ENCODE measurements at places on chromosomes 6 and 20.

GRCh38 chr20:376750-377149 lies 3.8 kb upstream of the TRIB3 start:
- no peak for DNase-seq

DNA sequence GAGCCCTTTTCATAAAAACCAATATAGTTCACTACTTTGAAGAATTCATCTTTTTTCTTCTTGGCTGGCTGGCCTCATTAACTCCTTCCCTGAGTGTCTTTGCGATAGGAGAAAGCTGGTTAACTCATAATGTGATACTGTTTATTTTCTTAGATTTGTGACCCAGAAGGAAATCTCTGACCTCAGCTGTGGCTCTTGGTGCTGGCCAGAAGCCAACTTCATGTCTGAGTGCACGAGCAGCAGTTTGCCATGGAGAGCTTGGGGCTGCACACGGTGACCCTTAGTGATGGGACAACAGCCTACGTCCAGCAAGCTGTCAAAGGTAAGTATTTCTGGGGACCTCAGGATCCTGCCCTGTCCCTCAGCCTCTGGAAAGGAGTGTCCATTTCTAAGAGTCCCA lies 16.7 kb upstream of the DEF6 start:
- DNase-seq: no peak

DNA sequence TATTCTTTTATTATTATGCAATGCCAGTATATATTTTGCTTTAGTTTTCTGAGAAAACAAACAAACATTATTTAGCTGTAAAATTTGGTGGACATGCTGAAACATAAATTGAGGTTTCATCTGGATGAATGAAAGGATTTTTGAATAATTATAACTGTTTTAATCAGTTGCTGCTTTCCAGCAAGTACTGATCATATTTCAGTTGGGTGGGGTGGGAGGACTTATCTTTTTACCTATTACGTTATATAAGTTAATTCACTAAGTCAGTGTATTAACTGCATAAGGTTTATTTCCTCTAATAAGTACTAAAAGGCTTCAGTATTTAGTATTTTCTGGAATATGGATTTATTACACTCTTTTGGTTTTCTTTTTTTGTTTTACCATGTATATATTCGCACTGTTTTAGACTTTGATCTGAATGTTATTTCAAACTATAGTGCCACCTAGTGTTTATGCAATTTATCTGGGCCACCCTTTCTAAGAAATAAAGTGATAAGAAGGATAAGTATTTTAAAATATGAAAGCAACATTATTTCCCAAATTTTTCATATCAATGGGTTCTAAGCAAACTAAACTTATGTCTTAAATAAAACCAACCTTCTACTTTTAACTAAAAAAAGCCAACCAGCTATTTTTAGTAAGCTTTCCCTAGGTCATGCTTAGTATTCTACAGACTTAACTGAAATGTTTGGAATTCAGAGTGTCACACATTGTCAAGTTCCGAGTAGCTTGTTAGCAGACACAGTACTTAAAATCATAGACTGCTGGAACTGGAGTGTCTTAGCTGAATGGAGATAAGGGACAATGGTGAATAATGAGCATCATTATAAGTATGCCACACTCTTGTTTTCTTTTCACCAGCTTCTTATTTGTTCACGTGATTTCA lies 105.4 kb upstream of the MCHR2 start:
- DNase-seq: no peak

GRCh38 chr20:17456279-17456678 lies 74.9 kb downstream of the BFSP1 start:
- no peak for DNase-seq

DNA sequence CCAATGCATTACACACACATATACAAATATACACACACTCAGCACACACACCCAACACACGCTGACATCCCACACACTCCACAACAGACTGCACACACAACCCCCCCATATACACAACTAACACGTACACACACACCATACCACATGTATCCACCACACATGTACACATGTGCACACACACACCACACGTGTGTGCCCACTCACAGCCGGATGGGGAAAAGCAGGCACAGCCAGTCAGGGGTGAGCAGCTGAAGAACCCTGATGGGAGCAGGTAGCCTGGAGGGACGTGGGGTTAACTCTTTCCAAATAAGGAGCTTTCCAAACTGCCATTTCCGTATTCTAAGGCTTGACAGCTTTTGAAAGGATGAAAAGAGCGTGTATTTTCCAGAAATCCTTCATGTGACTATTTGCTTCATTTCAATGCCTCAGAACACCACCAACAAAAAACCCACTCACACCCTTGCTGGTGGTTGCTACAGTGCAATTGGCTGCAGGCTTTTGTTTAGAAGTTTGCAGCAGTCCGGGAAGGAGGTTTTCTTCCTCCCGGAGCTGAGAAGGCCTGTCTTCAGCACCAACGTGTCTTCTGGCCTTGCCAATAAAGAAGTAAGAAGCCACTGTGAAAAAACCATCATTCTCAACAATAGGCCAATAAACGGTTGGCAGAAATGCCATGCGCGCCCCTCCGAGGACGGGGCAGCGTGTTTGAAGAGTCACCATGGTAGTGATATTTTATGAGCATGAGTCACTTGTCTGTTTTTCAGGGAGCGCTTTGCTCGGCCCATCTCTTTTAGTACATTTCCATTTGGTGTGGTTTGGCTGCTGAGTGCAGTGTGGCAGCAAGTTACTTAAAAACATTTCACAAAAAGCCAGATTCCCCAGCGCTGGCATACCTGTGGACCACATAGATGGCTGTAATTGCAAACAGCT lies 131.3 kb upstream of the GMDS start:
- DNase-seq: no peak

GRCh38 chr6:166579237-166579850 lies 7.1 kb downstream of the RAMACL start:
- no peak for DNase-seq

DNA sequence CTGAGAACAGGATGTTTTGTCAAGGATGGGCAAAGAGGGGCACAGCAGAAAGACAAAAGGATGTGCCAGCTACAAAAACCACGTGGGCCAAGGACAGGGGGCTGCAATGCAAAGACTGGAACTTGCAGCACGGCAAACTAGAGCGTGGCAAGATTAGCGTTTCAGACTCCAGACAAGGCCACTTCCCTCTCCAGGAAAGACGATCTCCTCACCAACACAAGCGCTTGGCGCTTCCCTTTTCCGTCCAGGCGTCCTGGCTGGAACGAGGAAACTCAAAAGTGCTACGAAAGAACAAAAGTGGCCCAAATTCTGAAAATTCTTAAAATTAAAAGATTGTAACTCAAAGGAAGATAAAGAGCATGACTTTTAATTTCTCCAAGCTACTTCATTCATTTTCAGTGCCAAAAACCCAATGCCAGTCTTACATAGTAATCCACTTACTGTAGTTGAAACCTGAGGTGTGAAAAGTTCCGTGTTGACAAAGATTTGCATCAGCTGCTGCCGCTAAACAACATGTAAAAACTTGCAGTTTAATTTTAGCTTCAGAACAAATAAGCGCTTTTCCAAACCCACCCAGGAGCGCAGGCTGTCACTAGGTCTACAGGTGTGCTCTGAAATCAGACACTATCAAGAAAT lies 207.1 kb upstream of the RREB1 start:
- DNase-seq: no peak

- no peak for DNase-seq
These were observed 8.3 kb upstream of the TTPAL start for GRCh38 chr20:44467289-44467883.

- DNase-seq: no peak
These were observed 4.9 kb downstream of the NKAIN2 start for GRCh38 chr6:123808556-123808955.

DNA sequence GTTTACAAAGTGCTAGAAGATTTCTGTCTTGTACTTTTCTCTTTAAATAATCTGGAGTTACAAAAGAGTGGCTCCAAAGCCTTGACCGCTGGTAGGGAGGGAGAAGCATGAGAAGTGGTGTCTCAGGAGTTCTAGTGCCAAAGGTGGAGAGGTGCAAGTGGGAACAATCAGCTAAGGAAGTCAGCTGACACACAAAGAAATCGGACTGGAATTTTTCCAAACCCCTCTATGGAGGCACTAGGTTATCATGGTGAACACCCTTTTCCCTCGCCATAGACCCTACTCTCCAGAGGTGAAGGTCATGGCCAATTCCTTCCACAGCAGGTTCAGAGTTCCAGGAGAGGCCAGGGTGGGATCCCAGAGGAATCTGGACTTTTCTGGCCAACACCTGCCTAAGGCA lies 14.8 kb downstream of the PLAGL2 start:
- DNase-seq: no peak

DNA sequence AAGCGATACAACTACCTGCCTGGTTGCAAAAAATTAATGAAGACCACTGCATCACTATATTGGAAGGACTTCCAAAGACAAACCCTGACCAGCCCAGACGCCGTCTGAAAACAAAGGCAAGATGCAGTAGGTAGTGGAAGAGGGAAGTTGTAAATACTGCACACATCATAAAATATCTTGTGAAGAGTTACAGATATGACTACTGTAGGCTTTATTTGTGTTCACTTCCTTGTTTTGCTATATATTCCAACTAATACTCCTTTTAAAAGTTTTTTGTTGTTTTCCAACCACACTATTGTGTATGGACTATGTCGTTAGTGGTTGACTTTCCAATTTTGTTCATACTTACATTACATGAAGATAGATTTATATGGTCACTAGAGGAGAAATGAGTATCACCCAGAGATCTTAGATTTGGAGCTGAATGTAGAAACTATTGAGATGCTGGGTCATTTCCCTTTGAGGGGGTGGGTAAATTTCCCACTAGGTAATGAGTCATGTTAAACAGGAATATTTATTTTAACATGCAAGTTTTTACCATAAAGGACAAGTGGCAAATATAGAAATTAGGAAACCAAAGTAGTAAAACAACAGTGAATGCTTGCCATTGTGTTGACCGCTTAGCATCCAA lies 16.6 kb upstream of the TXLNB start:
- DNase-seq: no peak
